ENCODE measurements at places on chromosomes 3 and 15.

DNA sequence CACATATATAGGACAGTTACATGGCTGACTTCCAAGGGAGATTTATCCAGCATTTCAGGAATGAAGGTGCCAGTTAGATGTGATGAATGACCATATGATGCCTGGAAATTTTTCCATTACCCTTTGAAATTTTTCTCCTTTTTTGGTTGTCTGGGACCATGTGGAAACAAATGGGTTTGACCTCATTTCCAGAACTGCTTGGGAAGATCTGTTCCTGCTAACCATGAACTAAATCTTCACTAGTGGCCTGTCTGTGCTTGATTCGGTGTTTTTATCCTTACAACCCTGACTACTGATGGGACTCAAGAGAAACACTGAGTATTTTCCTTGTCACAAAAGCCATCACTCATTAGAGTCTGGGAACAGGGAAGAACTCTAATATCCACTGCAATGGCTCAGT, 409.4 kb downstream of the PDCD6IP start:
- DNase-seq, result no peak

GRCh38 chr3:105821433-105821832, 47.4 kb downstream of the CBLB start:
- no peak for DNase-seq

GRCh38 chr3:157578181-157578580, 75.0 kb upstream of the VEPH1 start:
- DNase-seq, result no peak

- no peak for DNase-seq
These were observed 2.0 kb downstream of the SNRK start for GRCh38 chr3:43288366-43288765.

- no peak for DNase-seq
These were observed 461 bp downstream of the SECISBP2L start for GRCh38 chr15:49045751-49046219.

DNA sequence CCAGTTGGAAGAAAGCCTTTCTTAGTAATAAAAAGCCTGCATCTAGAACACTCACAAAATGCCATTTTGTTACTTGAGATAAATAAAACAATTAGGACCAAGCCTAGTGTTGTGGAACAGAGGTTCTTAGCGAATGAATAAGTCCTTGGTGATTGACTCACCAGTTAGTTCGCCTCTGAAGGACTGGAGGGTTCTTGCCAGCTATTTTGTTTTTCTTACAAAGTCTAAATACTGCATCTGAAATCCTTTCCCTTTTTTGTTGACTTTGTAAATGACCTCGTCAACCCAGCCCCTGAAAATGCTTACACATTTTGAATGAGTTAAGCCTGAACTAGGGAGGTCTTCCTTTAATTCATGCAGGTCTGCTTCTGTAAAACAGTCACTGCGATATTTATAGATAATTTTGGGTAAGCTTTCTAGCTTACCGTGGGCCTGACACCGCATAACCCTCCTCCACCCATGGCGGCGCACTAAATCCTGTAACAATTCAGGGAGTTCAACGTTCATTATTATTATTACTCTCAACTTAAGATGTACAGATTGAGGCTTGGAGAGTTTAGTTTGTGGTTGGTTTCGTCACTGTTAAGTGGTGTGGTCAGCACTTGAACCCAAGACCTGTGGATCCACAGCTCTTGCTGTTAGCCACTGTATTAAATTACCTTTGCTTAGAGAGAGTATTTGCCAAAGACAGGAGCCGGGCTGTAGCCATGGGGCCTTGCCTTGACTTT, 45.0 kb upstream of the SACM1L start:
- no peak for DNase-seq

DNA sequence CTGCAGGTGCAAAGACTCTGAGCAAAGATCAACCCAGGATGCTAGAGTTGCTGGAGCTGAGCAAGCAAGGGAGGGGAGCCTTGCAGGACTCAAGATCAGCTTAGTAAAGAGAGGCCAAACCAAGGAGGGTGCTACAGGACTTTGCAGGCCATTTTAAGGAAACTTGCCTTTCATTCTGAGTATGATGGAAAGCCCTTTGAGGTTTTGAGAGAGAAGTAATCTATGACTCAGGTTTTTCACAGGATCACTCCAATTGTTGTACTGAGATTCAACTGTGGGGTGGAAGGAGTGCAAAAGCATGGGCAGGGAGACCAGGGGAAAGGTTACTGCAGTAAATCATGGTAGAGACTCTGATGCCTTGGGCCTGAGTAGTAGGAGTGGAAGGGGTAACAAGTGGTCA, 260.4 kb upstream of the GPR149 start:
- no peak for DNase-seq

DNA sequence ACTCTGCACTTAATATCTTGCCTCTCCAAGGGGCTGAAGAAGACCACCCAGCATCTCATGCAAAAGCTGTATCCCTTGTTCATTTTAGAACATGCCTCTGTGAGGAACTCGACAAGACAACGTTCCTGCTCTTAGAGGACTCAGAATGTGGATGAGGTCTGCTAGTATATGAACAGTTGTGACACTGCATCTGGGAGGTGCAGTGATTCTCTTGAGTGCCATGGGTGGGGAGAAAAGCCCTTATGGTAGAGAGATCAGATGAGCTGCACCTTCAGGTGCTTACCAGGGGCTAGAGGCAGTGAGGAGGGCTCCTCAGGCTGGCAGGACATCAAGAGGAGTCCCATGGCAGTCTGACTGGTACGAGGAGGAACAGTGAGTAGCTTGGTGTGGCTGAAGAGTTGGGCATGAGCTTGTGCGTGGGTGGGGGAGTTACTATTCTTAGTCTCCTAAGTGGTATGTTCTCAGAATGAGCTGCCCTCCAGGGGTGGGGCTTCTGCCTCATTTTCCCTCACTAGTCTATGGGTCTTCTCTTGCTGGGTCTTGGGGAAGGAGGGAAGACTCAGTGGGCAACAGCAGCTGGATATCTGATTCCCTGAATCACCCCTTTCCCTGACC, 56.7 kb upstream of the ATP2B2 start:
- no peak for DNase-seq

DNA sequence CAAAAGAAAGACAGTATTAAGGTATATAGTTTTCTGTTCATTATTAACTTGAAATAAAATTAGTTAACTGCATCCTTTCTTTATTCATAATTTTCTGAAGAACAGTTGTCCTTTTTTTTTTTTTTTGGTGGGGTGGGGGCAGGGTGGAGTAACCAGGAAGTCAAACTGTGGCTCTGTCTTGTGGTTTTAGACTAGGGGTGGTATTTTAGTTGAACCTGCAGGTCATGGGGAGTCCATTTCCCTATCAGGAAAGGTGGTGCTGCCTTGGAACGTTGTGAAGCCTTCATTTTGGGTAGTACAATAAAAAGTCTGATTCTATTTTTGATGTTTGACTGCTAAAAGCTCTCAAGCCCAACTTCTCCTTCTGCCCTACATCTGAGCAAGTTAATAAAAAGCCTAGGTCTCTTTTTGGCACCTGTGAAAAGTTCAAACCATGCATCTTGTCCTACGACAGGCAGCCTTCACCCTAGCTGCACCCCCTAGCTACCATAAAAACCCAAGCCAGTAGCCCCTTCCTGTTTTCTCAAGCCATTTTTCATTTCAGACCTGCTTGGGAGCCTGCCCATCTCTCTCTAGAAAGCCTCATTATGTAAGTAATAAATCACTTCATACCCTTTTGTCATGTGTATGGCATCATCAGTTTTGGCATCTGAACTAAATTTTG, 31.2 kb upstream of the RIOX2 start:
- no peak for DNase-seq

DNA sequence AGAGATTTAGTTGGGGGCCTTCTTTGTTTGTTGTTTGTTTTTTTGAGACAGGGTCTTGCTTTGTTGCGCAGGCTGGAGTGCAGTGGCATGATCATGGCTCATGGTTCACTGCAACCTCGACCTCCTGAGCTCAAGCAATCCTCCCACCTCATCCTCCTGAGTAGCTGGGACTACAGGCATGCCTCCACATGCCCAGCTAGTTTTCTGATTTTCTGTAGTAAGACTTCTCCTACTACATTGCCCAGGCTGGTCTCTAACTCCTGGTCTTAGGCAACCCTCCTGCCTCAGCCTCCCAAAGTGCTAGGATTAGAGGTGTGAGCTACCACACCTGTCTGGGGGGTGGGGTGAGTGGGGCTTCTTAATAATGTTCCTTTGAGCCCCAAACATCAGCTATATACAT, 148.3 kb upstream of the ADAMTS9 start:
- DNase-seq, result no peak

DNA sequence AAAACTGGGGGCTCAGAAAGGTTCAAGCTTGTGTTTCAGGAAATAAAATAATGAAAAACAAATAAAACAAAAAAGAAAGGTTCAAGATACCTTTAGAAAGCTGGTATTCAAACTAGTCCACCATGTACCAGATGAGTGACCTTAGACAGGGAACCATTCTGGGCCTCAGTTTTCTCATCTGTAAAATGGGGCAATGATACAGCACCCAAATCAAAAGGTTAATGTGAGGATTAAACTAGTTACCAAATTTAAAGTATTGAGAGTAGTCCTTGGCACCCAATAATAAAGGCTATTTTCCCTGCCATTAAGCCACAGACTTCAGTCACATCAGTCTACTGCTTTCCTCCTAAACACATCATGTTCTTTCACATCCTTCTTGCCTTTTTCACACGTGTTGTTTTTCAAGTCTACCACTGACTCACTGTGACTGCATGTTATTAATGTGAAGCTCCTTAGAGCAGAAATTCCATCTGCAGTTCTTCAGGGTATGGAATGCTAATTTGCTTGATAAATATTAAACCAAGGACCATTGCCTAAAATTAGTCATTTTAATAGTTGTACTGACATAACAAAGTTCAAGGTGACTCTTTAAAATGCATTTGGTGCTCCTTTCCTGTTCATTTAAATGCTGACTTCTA, 19.9 kb downstream of the TAMM41 start:
- DNase-seq, result no peak

GRCh38 chr3:131933665-131934064, 101.1 kb downstream of the CPNE4 start:
- DNase-seq, result no peak
